NCI-H460 (cell line): ENCODE measurements at places on chromosomes 1 and 21. TPM values are rescaled to one million over a fixed set of nuclear protein-coding genes. Genes with fewer than 3 reads are reported as not detected.

The SPOCD1 gene
- 0.57 and 0.81 TPM in 2 replicates for total RNA-seq

The LRRC38 gene
- not detected in 2 replicates for total RNA-seq

The UMODL1 gene
- not detected in 2 replicates for total RNA-seq

The TFF3 gene
- total RNA-seq, result not detected in 2 replicates

The EPS8L3 gene
- 0.15 TPM in 1 of 2 replicates, not detected in the other for total RNA-seq

The NMNAT2 gene
- 5.3 and 8.3 TPM in 2 replicates for total RNA-seq

The CAPN9 gene
- 0.17 and 1.1 TPM in 2 replicates for total RNA-seq

The RORC gene
- 0.10 TPM in 1 of 2 replicates, not detected in the other for total RNA-seq

The IRF2BP2 gene
- 64.1 and 83.1 TPM in 2 replicates for total RNA-seq

The TMEM69 gene
- 50.6 and 59.2 TPM in 2 replicates for total RNA-seq

The NDUFS2 gene
- 161 and 175 TPM in 2 replicates for total RNA-seq

The CAPN2 gene
- 244 and 256 TPM in 2 replicates for total RNA-seq

The RAD54L gene
- 5.3 and 6.6 TPM in 2 replicates for total RNA-seq

The NCF2 gene
- total RNA-seq, result 0.17 and 0.29 TPM in 2 replicates

The PRXL2B gene
- 4.7 and 7.2 TPM in 2 replicates for total RNA-seq

The S100A7 gene
- not detected in 2 replicates for total RNA-seq

The CRNN gene
- not detected in 2 replicates for total RNA-seq

The ARF1 gene
- 318 and 373 TPM in 2 replicates for total RNA-seq

The DRAXIN gene
- 0.02 and 0.03 TPM in 2 replicates for total RNA-seq

The HTR1D gene
- total RNA-seq, result 3.6 and 3.7 TPM in 2 replicates

The NUDT4B gene
- total RNA-seq, result 27.7 and 40.6 TPM in 2 replicates

The TMCC2 gene
- total RNA-seq, result 1.5 and 1.8 TPM in 2 replicates

The CLDN17 gene
- not detected in 2 replicates for total RNA-seq

The GJB5 gene
- not detected in 2 replicates for total RNA-seq

The NOS1AP gene
- 0.02 TPM in 1 of 2 replicates, not detected in the other for total RNA-seq

The SPATA17 gene
- total RNA-seq, result 3.9 and 4.0 TPM in 2 replicates

The NBPF6 gene
- total RNA-seq, result not detected in 2 replicates

The SNAPIN gene
- 72.9 and 80.0 TPM in 2 replicates for total RNA-seq

The SYT2 gene
- total RNA-seq, result not detected in 2 replicates

The ZNF697 gene
- 1.8 and 3.2 TPM in 2 replicates for total RNA-seq

The PRAMEF27 gene
- not detected in 2 replicates for total RNA-seq

The FAAH gene
- total RNA-seq, result 0.17 and 0.54 TPM in 2 replicates

The KRTAP20-3 gene
- not detected in 2 replicates for total RNA-seq
